ENCODE measurements at places on chromosomes 3 and 15. TPM values are rescaled to one million over a fixed set of nuclear protein-coding genes. Genes with fewer than 3 reads are reported as not detected.
A peak's percentile ranks its signal among the peaks of the same experiment; 100 is the strongest.

GRCh38 chr3:72081471-72082185 lies 296.7 kb upstream of the PROK2 start:
- no peak for DNase-seq

DNA sequence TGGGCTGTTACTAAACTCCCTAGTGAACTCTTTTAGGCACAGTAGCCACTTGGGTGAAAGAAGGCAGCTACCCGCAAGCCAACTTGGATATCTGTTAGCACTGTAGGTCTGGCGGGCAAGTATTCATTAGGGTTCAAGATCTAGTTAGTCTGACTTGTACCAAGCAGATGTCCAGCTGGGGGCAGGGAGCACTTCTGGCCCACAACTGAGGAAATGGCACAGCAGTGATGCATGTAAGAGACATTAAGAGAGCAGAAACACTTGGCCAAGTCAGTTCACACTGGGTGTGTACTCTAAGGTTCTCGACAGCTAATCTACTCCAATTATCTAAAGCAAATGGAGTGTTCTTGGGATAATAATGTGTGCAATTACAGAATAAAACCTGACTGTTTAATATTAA lies 131.7 kb downstream of the CTNNB1 start:
- DNase-seq = no peak

- DNase-seq = peak; percentile 13
These were observed 46.6 kb upstream of the FHIT start for GRCh38 chr3:61297821-61298220.

DNA sequence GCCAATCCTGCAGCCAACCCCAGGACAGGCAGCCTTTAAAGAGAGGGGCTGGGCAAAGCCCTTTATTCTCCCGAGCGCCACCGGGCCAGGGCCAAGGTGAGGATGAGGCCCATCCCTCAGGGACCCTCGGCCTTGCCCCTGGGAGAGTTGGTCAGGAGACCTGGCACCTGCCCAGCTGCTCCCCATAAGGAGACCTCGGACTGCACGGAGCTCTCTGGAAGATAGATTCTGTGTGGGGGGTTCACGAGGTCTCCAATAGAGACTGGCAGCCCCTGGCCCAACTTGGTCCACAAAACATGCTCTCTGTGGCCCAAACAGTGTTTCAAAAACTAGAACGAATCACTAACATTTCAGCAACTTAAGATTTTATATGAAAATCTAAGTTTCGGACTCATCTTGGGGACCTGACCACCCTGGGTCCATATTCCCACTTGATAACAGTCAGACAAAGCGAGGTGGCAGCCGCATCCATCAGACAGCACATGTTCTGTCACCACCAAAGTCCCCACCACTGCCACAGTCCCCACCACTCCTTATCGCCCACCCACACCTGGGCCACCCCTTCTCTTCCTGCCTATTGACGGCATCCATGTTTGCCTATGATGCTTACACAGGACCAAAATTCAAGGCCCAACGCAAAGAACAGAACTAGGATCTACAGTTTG lies 114.4 kb upstream of the RPL32 start:
- no peak for DNase-seq

DNA sequence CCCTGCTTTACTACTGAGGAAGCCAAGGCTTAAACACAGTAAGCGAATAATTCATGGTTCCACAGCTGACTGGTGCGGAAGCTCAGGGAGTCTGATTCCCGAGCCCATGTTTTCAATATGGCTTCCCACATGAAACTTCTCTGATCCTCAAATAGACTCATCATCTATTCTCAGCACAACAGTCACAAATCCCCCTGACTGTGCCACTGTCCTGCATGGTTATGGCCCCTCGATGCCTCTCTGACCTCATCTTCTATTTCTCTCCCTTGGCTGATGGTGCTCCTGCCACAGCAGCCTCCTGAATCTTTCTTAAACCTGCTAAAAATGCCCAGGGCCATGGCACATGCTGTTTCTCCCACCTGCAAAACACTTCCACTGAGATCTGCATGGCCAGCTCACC lies 43.2 kb downstream of the SRGAP3 start:
- DNase-seq = no peak

GRCh38 chr3:120448756-120449155 lies 2.0 kb downstream of the FSTL1 start:
- DNase-seq = no peak

- DNase-seq = peak; percentile 64
These were observed 124.9 kb upstream of the STRIT1 start for GRCh38 chr3:155418407-155418806.

- DNase-seq = no peak
These were observed 1.5 kb downstream of the CEP63 start for GRCh38 chr3:134487406-134487805.

- no peak for DNase-seq
These were observed 22.0 kb downstream of the CMTM6 start for GRCh38 chr3:32480604-32481003.

GRCh38 chr15:78604420-78604819 lies 16.4 kb downstream of the CHRNA3 start:
- DNase-seq = no peak

GRCh38 chr3:45623393-45623792 lies 28.8 kb downstream of the LIMD1 start:
- no peak for DNase-seq

DNA sequence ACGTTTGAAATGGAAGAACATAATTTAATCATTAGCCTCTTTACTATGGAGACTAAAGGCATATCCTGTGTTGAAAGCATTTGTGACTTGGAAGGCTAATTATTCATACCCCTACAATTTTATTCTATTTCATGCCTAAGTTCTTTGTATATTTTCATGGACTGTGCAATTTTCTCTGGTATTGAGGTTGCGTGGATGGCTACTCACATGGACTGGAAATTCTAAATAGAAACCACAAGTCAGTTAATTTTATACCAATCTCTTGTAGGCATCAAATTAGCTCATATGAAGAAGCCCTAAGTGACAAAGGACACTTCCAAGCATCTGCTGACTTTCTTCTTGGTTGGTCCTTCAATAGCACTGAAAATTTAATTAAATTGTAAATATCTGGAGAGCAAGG lies 1353.5 kb downstream of the ROBO1 start:
- no peak for DNase-seq

GRCh38 chr3:22506871-22507270 lies 696.3 kb upstream of the UBE2E2 start:
- no peak for DNase-seq

- DNase-seq = no peak
These were observed 77.5 kb upstream of the PRR23C start for GRCh38 chr3:139122221-139122581.

DNA sequence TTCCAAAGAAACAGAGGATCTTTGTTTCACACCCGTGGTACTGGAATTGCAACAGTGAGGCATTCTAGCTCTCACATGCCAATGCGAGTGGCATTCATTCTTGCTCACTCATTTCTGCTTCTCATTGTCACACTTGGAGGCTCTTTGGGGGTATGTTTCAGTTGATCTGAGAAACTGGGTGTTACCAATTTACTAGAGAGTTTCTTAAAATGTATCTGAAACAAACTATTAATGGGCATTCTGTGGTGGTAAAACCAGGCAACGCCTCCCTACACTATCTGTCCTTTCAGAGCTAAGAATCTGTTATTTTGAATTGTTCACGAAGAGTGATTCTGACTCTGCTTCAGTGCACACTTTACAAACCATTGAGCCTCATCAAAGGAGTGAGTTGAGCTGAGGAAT lies 140.6 kb upstream of the BHLHE40 start:
- DNase-seq = no peak

GRCh38 chr3:11037241-11037873 lies 44.8 kb downstream of the SLC6A1 start:
- DNase-seq = no peak

DNA sequence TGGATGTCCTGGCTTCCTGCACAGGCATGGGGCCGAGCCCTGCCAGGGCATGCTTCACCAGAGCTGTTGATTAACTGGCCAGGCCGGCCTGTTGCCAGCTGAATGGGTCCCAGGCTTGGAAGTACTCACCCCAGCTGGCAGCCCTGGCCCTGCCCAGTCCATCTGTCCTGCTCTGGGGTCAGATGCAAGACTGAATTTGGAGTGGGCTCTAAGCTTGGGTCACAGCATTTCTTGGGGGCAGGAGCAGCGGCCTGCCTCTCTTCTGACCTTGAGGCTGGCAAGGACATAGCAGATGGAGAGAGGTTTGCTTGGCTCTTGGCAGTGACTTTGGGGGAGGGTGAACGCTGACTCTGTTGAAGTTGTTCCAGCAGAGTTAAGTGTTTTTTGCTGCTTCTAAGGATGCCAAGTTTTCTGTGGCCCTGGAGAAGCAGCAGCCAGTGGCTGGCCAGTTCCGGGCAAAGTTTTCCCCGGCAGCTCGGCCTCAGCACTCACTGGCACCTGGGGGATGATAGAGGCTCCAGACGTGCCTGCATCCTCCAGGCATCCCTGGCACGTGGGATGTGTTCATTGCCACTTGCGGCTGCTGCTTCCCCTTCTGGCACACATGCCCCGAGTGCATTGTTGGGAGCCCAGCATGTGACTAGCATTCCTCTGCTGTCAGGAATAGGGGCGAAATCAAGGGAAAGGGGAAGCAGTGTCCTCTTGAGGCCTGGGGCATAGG lies 22.9 kb downstream of the PDIA5 start:
- no peak for DNase-seq

DNA sequence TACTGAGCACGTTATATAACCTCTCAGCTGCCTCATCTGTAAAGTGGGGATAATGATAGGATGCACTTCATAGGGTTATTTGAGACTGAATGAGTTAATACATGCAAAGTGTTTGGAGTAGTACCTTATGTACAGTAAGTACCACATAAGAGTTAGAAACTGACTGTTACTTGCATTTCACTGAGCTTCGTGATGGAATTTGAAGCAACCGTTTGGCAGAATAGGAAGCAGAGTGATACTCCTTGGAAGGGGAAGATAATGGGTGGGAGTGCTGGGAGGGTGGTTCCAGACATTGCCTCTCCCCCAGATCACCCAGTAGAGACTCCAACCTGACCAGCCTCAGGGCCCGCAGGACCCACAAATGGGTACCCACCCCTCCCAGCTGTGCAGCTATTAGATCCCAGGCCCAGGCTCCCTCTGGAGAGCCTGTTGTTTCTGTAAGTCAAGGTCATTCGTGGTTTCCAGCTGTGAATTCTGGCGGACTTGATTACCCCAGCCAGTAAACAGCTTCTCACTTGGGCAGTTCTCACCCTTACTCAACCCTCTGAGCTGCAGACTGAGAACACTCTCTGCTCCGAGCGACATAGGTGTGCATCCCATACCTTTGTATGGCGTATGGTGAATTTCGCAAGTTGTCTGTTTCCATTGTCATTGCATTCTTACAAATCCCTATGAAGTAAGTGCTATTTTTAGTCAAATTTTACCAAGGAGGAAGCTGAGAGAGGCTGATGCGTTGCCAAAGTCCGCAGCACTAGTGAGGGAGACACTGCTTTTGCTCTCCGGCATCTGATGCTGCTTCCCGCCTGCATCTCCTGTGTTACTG lies 11.1 kb downstream of the ALPK3 start:
- no peak for DNase-seq

GRCh38 chr3:32975891-32976595 lies 24.6 kb downstream of the CCR4 start:
- no peak for DNase-seq

DNA sequence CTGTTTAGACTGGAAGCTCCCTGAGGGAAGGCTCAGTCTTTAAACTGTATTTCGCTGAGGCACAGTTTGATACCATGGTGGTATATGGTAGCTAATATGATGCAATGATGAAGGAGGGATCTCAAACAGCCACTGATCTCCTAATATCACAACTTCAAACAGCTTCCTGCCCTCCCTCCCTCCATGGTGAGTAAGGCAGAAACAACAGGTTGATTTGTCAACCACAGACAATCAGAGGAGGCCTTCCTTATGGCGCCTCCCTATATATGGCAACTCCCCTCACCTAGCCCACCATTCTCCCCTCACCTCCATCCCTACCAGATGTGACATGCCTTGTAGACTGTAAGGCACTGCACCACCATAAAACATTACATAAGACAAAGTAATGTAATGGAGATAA lies 316.5 kb upstream of the ICE2 start:
- no peak for DNase-seq

- DNase-seq = no peak
These were observed 439.9 kb upstream of the RBMS3 start for GRCh38 chr3:28840976-28841376.

DNA sequence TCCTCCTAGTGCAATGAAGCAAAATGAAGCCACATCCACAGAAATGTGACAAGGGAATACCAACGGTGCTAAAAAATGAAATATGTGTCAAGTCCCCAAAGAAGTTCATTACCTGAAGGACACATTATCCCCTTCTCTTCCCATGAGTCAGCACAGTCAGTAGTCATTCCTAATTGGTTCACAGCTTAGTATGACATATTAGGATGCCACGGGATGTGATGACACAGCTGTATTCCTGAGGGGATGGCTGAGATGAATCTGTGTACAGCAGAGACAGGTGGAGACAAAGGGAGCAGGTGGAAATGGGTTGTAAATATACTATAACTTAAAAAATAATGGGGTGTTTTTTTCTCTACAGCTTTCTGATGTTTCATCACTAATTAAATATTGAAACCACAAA lies 273.4 kb downstream of the ARRDC4 start:
- DNase-seq = no peak

DNA sequence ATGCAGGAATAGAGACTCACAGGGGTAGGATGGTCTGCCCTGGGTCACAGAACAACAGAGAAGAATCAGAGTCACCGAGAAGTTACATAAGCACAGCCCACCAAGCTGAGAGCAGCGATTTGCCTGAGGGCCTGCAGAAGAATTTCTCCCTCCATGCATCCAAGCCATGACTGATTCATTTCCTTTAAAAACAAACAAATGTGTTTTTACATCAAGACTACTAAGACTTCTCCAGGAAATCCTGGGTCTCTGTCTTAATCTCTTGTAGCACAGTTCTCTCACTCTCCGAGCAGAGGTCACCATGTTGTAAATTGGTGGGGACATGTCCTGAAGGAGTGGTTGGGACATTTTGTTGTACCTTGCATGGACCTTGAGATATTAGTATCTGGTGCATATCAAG lies 159.8 kb downstream of the THSD4 start:
- no peak for DNase-seq

- DNase-seq = no peak
These were observed 165.5 kb upstream of the TGFBR2 start for GRCh38 chr3:30440880-30441279.

DNA sequence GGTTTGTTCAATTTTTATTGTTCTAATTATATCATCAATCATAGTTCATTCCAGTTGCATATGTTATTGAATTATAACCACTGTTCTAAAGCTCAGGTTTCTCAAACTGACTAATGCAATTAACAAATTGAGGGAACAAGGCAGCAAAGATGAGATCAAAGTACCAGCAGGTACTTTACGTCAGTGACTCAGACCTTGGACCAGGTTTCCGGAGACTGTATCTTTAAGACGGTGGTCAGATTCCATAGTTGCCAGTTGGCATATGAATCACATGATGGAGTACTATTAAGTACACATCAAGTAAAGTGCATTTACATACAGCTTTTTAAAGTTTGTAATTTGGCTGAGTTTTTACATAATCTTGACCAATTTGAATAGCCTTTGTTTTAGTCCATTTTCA lies 583.6 kb upstream of the ROBO2 start:
- no peak for DNase-seq

SLC25A36 gene
- 251 TPM for total RNA-seq

NUP210 gene
- 3.3 TPM for total RNA-seq

PLSCR5 gene
- total RNA-seq = not detected

MME gene
- 59.3 TPM for total RNA-seq

GPR87 gene
- total RNA-seq = 5.0 TPM

GHRL gene
- not detected for total RNA-seq

ECE2 gene
- total RNA-seq = not detected

OXTR gene
- 1.6 TPM for total RNA-seq

DUOXA2 gene
- total RNA-seq = 0.42 TPM

Data from urinary bladder (tissue), 4 donors.